HFFc6 (cell line): ENCODE measurements at places on chromosomes 4 and X.

GRCh38 chrX:150547375-150548115 lies 20.9 kb upstream of the MTM1 start:
- DNase-seq, result peak; percentile 2

DNA sequence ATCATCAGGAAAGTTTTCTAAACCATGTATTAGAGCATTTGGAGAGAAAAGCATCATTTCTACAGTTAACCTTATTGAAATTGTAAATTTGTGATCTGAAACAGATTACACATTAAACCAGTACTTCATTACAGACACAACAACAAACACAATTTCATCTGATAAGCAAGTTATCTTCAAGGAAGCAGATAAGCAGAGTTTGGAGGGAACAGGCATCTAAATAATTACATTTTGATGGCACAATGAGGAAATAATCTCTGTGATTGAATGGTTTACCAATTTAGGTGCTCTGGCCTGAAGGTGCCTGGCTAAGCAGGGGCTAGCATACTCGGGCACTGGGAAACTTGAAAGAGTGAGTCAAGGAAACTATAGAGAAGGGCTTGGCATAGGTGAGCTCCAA lies 619.8 kb downstream of the PACRGL start:
- no peak for DNase-seq

DNA sequence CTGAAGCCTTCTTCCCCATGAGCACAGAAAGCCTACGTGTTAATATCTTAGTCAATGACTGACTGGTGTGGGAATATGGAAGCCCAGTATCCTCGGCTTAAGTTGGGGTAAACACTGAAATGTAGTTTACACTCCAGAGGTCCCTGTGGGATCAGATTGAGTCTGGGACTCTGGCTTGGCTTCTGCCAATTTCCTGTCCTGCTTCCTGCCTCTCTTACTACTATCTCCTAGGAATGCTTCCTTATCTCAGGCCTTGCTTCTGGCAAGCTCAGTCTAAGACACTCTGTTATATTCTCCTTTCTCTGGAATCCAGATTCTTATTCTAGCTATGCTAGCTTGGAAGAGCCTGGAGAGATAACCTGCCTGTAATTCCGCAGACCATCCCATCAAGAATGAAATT lies 174.0 kb upstream of the LDB2 start:
- no peak for DNase-seq

GRCh38 chrX:33062041-33062440 lies 149.3 kb downstream of the DMD start:
- DNase-seq, result no peak

- no peak for DNase-seq
Observed at GRCh38 chr4:169934794-169935429, 91.3 kb downstream of the MFAP3L start.

DNA sequence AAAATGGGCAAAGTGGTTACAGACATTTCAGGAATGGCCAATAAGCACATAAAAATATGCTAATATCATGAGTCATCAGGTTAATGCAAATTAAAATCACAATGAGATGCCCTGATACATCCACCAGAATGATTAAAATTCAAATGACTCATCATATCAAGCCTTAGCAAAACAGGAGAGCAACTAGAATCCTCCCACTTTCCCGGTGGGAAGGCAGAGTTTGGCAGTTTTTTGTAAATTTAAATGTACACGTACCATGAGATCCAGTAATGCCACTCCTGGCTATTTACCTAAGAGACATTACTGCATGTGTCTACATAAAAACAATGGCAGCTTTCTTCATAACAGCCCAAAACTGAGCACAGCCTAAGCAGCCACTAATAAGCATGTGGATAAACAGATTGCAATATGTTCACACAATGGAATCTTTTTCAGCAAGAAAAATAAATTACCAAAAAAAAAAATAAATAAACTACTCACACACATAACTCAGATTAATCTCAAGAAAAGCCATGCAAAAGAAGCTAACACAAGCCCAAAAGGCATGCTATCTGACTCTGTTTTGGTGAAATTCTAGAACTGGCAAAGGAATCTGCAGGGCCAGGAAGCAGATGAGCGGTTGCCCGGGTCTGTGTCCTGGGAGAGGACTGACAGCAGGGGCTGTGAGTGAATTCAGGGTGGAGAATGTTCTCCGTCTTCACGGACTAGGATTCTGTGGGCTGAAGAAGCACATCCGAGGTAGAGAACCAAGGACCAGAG lies 48.8 kb downstream of the AFAP1 start:
- DNase-seq, result peak; percentile 94

DNA sequence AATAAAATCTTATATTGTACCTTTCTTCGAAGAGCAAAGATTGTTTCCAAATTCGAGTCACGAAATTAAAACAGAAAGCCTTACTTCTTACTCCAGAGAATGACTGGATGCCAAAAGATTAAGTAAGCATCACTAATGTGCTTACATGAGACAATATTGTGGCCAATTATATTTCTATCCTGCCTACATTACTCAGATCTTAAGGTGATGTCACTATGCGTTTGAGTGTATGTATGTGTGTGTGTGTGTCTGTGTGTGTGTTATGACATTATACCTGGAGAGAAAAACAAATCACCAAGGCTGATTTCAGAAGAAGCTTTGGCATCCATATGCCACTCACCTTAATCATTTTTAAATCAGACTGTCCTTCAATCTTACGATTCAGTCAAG lies 556.3 kb downstream of the PPARGC1A start:
- DNase-seq, result no peak
